ENCODE measurements at places on chromosomes 7 and 10.
A peak's percentile ranks its signal among the peaks of the same experiment; 100 is the strongest.

- DNase-seq: no peak
Measured at GRCh38 chr7:19851504-19851903, 78.1 kb upstream of the TMEM196 start.

DNA sequence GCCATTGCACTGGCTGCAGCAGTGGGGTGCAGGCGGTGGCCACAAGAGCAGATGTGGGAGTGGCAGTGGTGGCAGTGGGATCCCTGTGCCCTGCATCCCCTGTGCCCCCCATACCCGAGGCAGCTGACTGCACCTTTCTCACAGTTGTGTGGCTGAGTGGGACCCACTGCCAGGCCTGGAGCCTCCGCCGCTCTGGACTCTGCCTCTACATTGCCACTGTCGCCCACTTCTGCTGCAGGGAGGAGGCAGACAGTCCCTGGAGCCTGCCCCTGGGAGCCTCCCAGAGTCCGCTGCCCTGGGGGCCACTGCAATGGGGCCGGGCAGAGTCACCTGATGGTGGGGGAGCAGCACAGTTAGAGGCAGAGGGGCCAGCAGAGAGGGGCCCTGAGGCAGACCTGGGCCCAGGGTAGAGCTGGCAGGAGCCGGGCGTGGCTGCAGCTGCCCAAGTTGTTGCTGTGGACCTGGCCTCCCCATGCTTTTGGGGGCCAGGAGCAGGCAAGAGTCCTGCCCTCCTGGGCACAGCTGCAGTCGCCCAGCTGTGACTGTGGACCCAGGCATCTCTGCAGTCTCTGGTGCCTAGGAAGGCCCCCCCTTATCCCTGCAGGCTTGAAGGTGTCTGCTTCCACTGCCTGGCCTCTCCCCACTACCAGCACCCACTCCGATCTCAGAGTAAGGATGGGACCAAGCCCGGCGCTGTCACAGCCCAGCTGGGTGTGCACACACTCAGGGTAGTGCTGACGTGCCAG lies 22.2 kb downstream of the FAM241B start:
- no peak for DNase-seq

GRCh38 chr10:12788277-12788676 lies 213.2 kb downstream of the CCDC3 start:
- no peak for DNase-seq

DNA sequence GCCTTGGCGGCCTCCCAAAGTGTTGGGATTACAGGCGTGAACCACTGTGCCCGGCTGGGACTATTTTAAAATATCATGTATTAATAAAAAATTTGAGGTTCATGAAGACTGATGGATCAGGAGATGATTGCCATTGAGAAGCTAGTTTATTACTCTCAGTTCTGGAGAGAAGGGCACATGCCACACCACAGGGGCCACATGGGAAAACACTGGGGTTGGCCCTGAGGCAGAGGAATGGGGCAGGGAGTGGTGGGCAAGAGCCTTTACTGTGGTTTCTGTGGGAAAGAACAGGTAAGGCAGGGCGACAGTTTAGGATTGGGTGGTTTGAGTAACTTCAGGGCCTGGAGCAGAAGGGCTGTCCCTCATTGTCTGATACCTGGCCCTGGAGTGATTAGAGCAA lies 6.8 kb upstream of the TBRG4 start:
- DNase-seq: no peak

DNA sequence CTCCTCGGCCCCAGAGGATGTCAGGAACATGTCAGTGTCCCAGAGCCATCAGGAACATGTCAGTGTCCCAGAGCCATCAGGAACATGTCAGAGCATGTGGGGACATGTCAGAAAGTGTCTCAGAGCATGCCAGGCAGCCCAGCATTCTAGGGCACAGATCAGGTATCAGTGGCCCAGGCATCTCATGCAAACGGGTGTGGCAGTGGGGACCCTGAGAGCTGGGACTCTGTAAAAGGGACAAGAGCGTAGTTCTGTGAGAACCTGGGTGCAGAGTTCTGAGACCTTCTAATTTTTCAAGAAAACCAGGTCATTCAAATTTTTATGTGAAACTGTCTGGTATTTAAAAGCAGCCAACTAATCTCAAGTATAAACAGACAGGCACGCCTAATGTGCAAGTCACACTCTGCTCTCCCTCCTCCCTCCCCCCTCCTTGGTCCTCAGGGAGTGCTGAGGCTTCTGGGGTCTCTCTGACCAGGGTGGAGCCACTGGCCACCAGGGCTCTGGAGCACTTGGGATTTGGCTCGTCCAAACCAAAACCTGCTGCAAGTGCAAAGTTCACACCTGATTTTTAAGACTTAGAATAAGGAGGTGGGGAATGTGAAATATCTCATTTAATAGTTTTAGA lies 64.6 kb downstream of the ALOX5 start:
- DNase-seq: no peak

- DNase-seq: no peak
Measured at GRCh38 chr10:45420453-45421192, 46.6 kb downstream of the ALOX5 start.

DNA sequence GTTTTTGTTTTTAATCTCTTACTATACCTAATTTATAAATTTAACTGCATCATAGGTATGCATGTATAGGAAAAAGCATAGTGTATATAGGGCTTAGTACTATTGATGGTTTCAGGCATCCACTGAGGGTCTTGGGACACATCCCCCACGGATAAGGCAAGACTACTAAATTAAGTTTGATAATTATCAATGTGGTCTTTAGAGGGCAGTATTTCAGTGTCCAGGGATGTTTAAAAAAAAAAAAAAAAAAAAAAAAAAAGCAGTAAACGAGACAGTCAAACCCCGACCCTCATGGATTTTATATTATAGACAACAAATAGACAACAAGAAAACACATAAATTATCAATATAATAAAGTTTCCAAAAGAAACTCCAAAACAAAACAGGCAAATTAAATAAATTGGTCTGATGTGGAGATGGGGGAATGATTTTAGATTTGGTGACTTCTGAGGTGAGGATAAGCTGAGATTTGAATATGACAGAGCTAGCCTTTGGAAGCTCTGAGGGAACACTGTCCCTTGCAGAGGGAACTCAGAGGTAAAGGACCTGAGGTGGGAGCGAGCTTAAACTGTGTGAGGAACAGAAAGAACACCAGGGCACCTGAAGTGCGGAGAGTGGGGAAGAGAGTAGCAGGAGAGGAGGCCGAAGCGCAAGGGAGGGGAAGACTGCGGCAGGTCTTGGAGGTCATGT lies 14.8 kb downstream of the ACSM6 start:
- DNase-seq: no peak

DNA sequence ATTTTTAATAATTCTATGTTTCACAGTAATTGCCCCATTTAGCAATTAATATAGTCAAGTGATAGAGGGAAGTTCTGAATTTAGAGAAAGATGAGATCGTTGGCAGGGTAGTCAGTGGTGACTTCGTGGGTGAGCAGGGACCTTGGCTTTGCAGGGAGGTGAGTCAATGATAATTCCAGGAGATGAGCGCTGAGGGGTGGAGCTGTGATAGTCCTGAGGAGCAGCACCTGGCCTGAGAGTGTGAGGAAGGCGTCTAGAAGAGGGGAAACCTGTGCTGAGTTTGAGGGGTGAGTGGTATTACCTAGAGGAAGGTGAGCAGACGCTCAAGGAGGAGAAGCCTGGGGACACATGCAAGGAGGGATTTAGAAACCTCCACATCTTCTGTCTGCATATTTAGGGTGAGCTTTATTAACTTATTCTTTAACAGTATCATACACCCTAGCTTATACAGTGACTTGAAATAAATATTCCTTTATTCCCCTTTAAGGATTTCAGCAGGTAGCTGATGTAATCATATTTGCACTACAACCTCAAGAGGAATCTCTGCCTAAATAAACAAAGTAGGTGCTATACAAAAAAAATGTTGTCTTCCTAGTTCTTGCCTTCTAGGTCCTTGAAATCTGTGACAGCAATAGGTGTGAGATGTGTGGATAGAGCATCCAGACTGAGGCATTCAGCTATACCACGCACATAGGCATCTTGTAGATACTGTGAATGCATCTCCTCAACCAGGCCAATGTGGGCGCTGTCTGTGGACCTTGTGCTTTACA lies 2.1 kb upstream of the TRIL start:
- no peak for DNase-seq

DNA sequence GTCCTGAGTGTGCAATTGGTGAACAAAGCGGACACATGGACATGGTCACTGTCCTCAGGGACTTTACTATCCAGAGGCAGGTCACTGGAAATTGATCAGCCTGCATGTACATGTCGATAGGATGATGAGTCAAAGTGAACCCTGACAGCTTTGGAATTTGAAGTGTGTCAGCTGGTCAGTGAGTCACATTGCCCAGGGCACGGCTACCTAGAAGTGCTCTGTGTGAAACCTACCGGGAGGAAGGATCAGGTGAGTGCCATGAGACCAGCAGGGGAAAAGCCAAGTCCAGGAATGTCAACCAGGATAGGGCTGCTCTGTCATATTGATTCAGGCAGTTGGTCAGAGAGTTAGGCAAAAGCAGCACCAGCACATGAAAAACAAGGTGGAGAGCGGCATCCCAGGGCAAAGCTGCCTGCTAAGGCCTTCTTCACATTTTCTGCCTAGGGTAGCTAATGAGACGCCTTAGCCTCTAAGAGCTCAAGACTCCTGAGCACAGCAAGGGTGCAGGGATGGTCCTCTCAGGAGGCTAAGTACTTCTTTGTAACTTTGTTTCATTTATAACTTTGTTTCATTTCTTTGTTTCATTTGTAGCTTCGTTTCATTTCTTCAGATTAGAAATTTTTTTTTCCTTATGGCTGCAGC lies 19.4 kb upstream of the PDCD4 start:
- no peak for DNase-seq

- no peak for DNase-seq
Measured at GRCh38 chr10:74104996-74105395, 45.6 kb downstream of the AP3M1 start.

- no peak for DNase-seq
Measured at GRCh38 chr7:130435311-130435854, 5.4 kb downstream of the CEP41 start.

DNA sequence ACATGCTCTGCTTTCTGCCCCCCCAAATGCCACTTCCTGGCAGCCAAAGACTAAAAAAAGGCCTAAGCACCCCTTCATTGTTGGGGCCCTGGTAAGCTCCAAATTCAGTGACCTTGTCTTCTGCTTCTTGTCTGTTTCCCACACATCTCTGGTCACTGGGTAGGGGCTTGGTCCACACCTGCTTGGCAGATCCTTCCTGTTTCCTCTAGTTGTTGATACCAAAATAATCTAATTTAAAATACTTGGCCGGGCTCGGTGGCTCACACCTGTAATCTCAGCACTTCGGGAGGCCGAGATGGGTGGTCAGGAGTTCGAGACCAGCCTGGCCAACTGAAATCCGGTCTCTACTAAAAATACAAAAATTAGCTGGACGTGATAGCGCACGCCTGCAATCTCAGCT lies 130.6 kb downstream of the CAMK1D start:
- DNase-seq: no peak

GRCh38 chr7:43004082-43004481 lies 71.9 kb downstream of the MRPL32 start:
- no peak for DNase-seq

DNA sequence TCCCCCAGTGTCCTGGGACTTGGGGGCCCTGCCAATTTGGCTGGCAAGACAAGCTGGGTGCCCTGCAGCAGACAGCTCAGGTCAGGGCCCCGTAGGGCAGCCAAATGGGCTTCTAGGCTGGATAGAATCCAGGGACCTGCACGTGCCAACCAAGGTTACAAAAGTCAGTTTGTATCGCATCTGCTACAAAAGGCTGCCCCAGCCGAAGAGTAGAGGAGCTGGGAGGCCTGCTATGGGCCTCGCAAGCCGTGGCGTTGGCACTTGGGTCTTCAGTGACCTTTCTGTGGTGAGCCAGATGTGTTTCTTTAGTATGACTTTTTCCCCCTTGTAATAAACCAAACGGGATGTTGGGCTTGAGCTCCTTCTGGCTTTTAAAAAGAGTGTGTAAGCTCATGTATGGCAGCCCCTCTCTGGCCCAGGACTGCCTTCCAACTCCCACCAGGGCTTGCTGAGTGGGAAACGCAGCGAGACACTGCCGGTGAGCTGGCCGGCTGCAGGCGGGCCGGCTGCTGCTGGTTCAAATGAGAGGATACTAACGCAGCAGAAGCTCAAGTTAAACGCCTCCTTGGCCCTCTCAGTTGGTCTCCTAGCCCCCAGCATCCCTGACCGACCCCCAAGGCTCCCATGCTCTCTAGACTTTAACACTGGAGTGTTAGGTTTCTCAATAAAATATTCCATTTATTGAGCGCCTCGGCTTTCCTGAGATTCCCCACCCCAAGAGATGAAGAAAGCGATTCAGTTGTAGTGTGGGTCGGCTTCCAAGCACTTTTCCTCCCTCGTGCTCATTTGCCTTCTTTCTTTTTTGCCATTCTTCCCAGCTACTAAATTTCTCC lies 3.1 kb upstream of the HOXA10 start:
- no peak for DNase-seq

DNA sequence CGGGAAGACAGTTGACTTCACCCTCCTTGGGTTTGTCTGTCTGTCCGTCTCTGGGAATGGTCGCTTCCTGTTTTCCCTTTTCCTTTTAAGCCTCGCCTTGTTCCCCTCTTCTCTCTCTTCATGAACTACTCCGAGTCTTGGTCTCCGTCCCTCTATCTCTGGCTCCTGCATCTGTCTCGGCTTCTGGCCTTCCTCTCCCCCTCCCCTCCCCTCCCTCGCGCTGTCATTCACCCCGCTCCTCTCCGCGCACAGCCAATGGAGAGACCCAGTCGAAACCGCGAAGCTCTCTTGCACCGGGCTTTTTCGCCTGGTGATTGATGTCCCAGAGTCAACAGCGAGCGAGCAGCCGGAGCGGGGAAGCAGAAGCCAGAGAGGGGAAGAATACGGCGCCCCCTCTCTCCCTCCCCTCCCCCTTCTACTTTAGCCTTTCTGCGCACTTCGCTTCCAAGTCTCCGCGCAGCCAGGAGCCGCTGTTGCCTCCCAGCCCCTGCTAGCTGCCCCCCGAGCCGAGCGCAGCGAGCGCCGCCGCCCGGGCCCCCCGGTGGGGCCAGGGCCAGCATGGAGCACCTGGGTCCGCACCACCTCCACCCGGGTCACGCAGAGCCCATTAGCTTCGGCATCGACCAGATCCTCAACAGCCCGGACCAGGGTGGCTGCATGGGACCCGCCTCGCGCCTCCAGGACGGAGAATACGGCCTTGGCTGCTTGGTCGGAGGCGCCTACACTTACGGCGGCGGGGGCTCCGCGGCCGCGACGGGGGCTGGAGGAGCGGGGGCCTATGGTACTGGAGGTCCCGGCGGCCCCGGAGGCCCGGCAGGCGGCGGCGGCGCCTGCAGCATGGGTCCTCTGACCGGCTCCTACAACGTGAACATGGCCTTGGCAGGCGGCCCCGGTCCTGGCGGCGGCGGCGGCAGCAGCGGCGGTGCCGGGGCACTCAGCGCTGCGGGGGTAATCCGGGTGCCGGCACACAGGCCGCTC lies at the start of gene TLX1:
TSS of gene TLX1 (plus strand) at position 317 of the 978 bp plus-strand sequence. CDS start at position 559, 242 bp downstream.
- DNase-seq: peak; percentile 47

DNA sequence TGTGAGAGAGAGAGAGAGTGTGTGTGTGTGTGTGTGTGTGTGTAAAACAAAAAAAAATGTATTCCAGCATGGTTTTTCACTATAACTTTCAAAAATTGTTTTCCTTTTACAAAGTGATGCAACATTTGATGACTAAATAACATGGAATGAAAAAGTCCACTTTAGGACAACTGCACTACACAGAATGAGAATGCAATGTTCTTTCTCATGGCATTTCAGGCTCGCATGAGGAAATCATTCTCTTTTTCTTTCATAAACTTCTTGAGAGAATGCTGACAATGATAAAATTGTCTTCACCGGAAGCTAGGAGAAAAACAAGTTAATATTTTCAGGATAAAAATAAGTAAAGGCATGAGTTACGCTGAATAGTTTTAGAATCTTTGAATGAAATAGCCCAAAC lies 53.7 kb downstream of the SLC16A12 start:
- no peak for DNase-seq
